NCI-H1694 (cell line): ENCODE measurements at places on chromosomes 1 and 21.

DNA sequence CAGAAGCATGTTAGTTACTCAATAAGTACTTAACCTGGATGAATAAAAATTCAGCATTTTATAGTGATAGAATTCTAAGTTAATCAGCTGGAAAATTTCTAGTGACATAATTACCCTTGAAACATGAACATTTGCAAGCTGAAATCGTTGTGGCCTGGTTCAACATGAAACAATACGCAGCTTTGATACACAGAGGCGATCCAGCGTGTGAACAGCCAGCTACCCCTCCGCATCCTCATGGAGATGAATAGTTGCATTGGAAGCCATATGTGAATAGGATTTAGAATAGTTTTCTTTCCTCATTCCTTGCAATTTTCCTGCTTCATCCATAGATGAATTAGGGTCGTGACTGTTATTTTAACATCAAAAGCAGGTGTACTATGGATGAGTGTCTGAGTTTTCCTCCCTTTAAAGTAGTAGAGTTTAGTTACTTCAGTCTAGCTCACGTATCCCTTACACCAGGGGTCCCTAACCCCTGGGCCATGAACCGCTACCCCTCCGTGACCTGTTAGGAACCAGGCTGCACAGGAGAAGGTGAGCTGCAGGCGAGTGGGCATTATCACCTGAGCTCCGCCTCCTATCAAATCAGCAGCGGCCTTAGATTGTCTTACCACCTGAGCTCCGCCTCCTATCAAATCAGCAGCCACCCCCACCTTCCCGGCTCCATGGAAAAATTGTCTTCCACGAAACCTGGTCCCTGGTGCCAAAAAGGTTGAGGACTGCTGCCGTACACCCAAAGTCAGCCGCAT lies 6.2 kb upstream of the TARBP1 start:
- DNase-seq: no peak

GRCh38 chr1:113401067-113401466 lies 10.8 kb downstream of the MAGI3 start:
- DNase-seq: no peak

DNA sequence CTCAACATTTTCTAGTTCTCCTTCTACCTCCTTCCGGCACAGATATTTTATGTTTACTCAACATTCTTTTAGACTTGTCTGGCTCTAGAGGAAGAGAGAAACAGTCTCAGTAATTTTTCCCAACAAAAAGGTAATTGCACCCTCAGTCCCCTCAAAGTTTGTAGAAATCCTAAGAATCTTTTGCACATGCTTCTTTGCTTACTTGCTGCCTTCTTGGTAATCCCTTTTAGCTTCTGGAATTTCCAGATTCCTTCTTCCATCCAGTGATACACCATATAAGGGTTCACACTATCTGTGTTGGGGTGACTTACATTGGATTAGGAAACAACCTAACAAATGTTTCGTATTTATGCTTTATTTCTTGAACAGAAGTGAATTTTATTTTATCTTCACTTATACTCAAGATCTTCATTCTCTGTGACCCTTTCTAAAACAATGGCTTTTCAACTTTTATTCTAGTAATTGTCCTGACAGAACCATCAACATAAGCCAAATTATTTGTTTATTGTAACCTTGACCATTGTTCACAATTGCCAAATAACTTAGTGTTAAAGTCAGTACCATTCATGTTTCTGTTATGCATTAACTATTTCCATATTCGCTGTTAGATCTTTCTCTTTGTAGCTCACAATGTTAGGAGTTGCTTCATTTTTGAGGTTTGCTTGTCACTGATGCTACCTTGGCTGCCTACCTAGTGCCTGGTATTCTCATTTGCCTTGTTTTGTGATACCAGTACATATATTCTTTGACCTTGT lies 238.1 kb downstream of the HMCN1 start:
- DNase-seq: no peak

- DNase-seq: no peak
These were observed 112.3 kb downstream of the TM2D1 start for GRCh38 chr1:61612602-61613001.

DNA sequence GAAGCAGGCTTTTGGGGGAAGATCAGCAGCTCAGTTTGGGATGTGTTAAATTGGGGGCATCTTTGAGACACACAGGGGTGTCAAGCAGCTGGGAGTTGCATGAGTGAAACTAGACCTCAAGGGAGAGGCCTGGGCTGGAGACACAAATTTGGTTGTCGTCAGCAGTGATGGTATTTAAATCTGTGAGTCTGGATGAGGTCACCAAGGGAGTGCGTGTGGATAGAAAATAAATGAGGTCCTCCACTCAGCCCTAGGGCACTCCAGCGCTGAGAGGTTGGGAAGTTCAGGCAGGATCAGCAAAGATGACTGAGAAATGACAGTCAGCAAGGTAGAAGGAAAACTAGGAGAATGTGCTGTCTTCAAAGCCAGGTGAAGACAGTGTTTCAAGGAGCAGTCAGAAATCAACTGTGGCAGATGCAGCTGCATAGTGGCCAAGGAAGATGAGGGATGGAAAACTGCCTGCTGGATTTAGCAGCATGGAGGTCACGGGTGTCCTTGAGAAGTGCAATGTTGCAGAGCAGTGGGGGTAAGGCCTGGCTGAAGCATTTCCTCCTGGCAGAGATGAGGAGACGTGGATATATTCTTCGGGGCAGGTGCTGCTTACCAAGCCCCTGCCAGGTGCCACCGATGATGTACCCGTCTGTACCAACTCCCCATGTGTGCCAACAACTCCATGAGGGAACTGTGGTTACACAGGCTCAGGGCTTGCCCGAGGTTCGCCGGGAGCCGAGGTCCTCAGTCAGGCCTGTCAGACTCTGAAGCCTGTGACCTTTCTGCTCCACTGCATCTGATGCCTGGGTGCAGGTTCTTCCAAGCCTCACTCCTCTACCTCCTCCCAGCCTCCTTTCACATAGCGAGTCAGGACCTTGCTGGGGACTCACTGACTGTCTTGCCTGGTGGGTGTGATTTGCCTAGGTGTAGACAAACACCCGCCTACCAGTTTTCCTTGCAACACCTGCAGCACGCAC lies 11.3 kb downstream of the MAP7D1 start:
- DNase-seq: no peak

- DNase-seq: no peak
These were observed 72.3 kb upstream of the PTBP2 start for GRCh38 chr1:96649301-96649700.

GRCh38 chr1:23169195-23169575 lies 529 bp upstream of the LUZP1 start:
- no peak for DNase-seq

GRCh38 chr1:15117671-15118325 lies 35.7 kb upstream of the TMEM51 start:
- no peak for DNase-seq

DNA sequence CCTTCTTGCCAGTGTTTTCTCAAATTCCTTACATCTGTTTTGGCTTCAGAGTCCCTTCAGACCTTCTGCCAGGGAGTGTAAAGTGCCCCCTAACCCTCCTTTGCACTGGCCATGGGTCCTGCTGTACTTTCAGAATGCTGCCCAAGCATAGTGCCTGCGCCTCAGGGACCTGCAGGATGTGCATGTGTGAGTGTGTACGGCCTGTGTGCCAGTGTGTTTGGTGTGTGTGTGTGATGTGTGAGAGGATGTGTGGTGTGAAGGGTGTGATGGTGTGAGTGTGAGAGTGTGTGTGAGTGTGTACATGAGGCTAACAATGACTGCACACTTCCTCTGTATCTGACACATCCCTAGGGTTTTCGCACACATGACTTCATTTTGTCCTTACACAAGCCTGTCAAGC lies 265.8 kb upstream of the RAB4A start:
- DNase-seq: no peak

GRCh38 chr1:115192200-115192767 lies 103.0 kb upstream of the TSPAN2 start:
- no peak for DNase-seq

DNA sequence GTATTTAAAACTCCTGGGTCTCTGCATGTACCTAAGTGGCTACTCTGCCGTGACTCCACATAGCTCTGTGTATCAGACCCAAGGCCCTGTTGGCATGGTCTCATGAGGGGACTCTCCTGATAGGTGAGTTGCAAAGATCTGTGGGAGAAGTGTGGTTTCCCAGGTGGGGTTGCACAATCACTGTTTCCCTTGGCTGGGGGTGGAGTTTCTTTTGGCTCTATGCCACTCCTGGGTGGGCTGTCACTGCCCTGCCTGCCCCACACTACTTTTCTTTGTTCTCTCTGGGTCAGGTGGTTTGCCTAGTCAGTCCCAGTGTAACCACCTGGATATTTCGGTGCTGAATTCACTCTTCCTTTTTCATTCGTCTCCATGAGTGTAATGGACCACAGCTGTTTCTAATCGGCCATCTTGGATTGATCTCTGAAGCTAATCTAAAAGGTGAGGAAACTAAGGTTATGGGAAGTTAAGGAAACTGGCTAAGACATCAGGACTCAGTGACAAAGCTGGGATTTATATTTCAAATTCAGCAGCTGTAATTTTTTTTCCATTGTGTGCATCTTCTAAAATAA lies 97.1 kb upstream of the CACYBP start:
- DNase-seq: no peak

- no peak for DNase-seq
These were observed 313.8 kb downstream of the MATN1 start for GRCh38 chr1:30409476-30410152.

- DNase-seq: no peak
These were observed 21.4 kb downstream of the LIN9 start for GRCh38 chr1:226287587-226287986.

GRCh38 chr1:21323091-21323490 lies 32.8 kb upstream of the ECE1 start:
- no peak for DNase-seq

- DNase-seq: no peak
These were observed 19.4 kb downstream of the NTPCR start for GRCh38 chr1:232969799-232970198.

DNA sequence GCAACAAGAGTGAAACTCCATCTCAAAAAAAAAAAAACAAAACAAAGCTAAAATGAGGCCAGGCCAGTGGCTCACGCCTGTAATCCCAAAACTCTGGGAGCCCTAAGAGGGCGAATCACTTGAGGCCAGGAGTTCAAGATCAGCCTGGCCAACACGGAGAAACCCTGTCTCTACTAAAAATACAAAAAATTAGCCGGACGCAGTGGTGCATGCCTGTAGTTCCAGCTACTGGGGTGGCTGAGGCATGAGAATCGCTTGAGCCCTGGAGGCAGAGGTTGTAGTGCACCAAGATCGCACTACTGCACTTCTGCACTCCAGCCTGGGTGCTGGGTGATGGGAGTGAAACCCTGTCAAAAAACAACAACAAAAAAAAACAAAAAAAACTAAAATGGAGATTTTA lies 191.2 kb upstream of the SGIP1 start:
- no peak for DNase-seq

- no peak for DNase-seq
These were observed 1355.7 kb downstream of the BRINP3 start for GRCh38 chr1:189121941-189122340.
